Esophagus squamous epithelium (tissue), 5 donors: ENCODE measurements at places on chromosomes 5 and 9. TPM values are rescaled to one million over a fixed set of nuclear protein-coding genes. Genes with fewer than 3 reads are reported as not detected.

WDR38 gene
- not detected for total RNA-seq

ADGRV1 gene
- 14.1 TPM for total RNA-seq

- no peak overlapping the region for H3K4me3 ChIP-seq
- no peaks in the 10 kb centered on the region for H3K27me3 ChIP-seq
- H3K4me1 ChIP-seq: no peaks in the 10 kb centered on the region
These were observed 527.2 kb downstream of the PRELID2 start for GRCh38 chr5:145307866-145308382.

GRCh38 chr5:126544087-126544740, 50.8 kb downstream of the ALDH7A1 start:
- no peaks in the 10 kb centered on the region for H3K27me3 ChIP-seq
- no peaks in the 10 kb centered on the region for H3K4me1 ChIP-seq
- DNase-seq: no peak
- H3K27ac ChIP-seq: no peak overlapping the region

- no peak overlapping the region for H3K4me3 ChIP-seq
- DNase-seq: no peak
These were observed 251.0 kb downstream of the SH3GL2 start for GRCh38 chr9:17829812-17830385.

- H3K4me1 ChIP-seq: no peaks in the 10 kb centered on the region
- H3K4me3 ChIP-seq: no peak overlapping the region
- H3K27ac ChIP-seq: no peak overlapping the region
These were observed 59.4 kb downstream of the NDUFAF2 start for GRCh38 chr5:61004448-61004847.

- H3K4me3 ChIP-seq: no peak overlapping the region
- peaks cover 11% of the 10 kb centered on the region for H3K36me3 ChIP-seq
- H3K27me3 ChIP-seq: no peaks in the 10 kb centered on the region
- H3K27ac ChIP-seq: peak overlapping the region; percentile 9
These were observed 9.7 kb upstream of the RALGDS start for GRCh38 chr9:133130685-133131244.

DNA sequence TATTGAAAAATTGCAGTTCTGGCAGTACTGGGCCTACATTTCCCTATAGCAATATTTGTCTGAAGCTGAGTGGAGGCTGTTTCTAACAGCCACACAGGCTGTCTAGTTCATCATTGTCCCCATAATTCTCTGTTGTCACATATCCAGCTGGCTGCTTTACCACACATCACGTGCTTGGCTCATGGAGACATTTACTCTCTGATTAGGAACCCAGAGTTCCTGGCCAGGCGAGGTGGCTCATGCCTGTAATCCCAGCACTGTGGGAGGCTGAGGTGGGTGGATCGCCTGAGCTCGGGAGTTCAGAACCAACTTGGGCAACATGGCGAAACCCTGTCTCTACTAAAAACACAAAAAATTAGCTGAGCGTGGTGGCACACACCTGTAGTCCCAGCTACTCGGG, 81.4 kb downstream of the PGM5 start:
- H3K4me1 ChIP-seq: no peaks in the 10 kb centered on the region
- no peaks in the 10 kb centered on the region for H3K27me3 ChIP-seq
- H3K27ac ChIP-seq: peak overlapping the region; percentile 57
- no peaks in the 10 kb centered on the region for H3K36me3 ChIP-seq

DNA sequence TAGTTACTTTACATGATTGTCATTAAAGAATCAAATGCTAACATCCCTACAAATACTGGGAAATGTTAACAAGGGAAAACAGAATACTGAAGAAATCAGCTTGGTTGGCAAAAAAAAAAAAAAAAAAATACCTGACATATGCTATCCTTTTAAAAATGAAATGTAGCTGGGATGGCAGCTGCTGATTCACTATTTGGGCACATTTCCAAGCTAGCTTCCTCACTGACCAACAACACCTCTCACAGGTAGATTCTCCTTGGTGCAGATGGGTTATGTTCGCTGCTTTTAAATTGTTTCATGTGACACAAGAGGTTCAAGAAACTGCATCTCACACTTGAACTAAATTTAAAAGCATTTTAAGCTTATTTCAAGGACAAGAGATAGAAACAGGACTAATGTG, 6.1 kb upstream of the PRUNE2 start:
- no peaks in the 10 kb centered on the region for H3K36me3 ChIP-seq
- DNase-seq: no peak
- no peaks in the 10 kb centered on the region for H3K4me1 ChIP-seq
- H3K4me3 ChIP-seq: no peak overlapping the region
- H3K27me3 ChIP-seq: no peaks in the 10 kb centered on the region
